ENCODE measurements at places on chromosomes 3 and 15.

GRCh38 chr15:84575493-84575892 is 25.3 kb upstream of the ZSCAN2 start:
- DNase-seq = no peak

GRCh38 chr15:79862191-79862590 is 34.6 kb downstream of the MTHFS start:
- no peak for DNase-seq

DNA sequence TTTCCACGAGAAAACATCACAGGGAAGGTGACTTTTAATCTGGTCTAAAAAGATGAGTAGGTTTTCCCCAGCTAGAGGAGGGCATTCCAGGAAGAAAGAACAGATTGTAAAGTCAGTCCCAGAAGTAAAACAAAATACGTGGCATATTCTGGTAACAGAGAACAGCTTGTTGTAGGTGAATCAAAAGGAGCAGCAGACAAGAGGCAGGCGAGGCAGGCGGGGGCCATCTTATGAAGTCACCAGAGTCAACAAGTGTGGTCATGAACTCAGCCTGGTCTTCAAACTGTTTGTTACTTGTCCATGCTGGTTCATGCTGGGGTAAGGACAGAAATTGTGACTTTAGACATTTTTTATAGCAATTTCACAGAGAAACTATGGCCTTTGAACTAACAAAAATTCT is 4.0 kb upstream of the POPDC2 start:
- no peak for DNase-seq

DNA sequence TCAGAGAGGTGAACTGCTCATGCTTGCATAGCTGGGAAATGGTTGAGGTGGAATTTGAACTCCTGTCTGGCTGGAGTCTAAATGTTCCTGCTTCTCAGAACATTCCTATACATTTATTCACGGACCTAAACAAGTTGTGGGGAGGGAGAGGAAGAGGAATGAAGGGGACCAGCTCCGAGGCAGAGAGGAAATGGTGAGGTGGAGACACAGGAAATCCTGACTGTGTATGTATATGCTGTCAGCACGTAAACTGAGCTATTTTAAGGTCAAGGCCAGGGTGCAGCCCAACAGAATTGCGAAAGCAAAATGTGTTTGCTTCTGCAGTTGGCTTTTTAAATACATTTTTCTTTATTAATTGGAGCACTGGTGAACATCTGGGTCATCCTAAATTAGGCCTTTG is 74.1 kb upstream of the POMGNT2 start:
- DNase-seq = peak; percentile 64

- DNase-seq = no peak
Observed at GRCh38 chr15:73108676-73109075, 56.4 kb downstream of the NEO1 start.

DNA sequence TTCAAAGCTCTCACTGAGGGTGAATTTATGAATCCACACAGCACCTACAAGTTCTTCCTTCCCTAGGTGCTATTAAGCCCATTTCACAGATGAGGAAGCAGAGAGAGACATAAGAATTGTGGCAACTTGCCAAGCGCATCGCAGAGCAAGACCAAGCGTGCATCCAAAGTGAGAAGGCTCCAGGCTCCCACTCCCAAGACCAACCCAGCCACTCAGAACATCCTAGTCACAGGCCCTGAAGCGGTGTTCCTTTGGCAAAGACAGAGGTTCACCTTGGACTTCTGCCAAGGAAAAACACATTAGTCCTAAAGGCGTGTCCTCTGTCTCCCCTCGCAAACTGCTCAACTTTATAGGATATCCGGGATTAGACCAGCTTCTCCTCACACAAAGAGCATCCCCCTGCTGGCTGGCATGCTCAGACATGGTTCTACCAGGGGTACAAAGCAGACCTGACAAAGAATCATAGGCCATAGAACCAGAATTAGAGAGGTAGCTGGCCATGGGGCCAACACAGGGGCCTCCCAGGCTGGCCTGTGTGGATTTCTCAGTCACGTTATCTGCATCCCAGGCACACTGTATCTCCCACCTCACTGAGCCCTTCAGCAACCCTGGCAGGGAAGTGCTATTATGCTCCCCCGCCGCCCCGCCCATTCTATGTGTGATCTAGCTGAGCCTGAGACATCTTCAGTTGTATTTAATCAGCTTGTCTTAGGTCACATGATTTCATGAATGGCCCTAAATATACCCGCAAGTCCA is 160.2 kb downstream of the FOXP1 start:
- peak; percentile 79 for DNase-seq

DNA sequence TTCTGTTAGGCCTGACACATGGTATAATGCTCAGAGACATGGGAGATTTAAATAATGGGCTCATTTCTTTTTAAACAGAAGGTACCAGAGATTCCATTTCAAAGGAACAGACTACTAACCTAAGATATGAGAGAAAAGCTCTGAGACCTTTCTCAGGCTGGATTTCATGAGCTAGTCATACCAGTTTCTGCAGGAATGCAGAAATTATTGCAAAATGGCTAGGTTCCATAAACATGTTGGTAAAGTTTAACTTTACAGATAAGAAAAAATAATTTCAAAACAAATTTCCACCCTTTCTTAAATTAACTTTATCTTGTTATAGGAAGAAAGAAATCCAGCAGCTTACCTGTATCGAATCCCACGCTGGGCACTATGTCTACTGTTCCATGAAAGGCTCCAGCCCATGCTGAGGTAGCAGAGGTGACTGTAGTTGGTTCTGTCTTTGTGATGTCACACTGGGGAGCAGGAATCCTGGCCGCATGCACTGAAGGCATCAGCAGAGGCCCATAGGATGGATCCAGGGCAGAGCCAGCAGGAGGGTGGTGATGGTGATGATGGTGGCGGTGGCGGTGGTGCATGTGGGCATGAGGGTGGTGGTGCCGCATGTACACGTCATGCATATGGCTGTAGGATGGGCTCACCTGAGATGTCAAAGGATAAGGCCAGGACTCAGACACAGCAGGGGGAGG is 22.6 kb downstream of the VGLL3 start:
- DNase-seq = no peak

GRCh38 chr3:50155491-50155878 is 361 bp downstream of the SEMA3F start:
- no peak for DNase-seq

DNA sequence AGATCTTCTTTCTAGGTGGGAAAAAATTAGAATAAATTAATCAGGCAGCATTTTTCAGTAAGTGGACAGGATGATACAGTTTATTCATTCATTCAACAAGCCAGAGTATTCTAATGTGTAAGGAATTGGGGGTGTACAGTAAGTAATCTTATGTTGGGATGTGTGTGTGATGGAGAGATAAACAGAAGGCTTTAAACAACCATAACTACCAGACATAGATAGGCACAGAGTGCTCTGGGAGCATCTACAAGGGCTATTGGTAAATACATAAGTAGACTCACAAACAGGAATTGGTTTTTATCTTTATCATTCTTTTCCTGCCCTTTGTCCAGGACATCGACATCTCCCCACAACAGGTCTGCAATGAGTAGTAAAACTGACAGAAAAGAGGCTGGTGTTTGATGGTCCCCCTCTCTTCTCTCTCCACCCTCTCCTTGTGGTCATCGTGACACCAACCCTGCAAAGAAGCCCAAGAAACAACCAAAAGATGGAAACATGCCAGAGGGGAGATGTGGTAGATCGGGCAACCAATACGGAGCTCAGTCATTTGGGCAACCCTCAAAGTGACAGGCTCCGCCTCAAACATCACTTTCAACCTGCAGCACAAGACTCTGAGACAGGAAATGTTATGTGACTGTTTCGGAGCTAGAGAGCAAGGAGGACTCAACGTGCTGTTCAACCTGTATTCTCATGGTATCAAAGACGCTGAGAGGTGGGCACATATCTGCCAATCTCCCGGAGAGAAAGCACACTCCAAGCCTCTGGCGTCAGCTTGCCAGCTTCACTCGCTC is 28.7 kb upstream of the B3GNT5 start:
- no peak for DNase-seq

DNA sequence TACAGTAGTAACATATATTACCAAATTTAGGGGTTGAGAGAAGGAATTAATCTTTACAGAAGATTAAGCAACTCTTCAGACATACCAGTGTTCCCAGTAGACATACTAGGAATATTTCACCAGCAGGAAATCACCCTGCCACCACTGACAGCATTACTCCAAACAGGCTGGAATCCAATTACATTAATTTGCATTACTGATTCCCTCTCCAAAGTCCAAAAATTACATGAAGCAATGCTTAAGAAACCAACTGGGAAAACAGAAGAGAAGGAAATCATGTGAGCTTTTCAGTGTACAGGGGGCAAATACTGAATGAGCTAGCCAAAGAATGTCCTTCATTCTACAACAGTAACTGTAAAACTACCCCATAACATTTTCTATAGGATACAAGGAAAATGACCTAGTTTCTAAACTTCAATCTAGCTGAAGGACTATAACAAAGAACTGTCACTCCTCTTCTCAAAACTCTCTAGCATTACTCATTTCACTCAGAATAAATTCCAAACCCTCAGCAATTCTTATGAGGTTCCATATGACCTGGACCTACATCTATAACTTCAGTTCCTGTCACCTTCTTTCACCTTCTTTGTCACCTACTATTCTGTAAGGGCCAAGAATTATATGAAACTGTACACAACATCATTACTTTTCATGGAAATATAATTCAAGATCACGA is 72.7 kb downstream of the INO80 start:
- DNase-seq = no peak

DNA sequence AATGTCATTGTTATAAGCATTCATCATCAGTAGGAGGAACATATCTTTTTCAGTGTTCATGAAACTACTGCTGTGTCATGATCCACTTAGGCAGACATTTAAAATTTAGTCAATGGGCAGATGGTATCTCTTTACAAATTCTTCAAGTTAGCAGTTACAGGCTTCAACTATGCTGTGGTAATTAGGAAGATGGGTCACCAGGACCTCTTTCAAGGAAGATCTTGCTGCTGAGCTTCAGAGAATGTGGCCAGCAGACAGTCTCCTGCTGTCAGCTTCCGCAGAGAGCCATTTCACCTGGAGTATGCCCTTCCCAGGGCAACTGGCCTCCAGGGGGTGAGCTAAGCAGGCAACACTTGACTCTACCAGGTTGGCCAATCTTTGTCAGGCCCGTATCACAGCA is 19.4 kb downstream of the IFT57 start:
- DNase-seq = no peak
